ENCODE measurements at places on chromosomes 1 and 21. TPM values are rescaled to one million over a fixed set of nuclear protein-coding genes. Genes with fewer than 3 reads are reported as not detected.

BRDT gene
- total RNA-seq: not detected

UBXN10 gene
- not detected for total RNA-seq

ROR1 gene
- 2.7 TPM for total RNA-seq

INKA2 gene
- total RNA-seq: 4.0 TPM

SPRR5 gene
- not detected for total RNA-seq

PLA2G2C gene
- total RNA-seq: not detected

MCL1 gene
- total RNA-seq: 146 TPM

CFAP45 gene
- 0.59 TPM for total RNA-seq

NHLH1 gene
- 0.12 TPM for total RNA-seq

EPHA2 gene
- total RNA-seq: 164 TPM

NUCKS1 gene
- total RNA-seq: 237 TPM

TMEM200B gene
- total RNA-seq: 11.3 TPM

SHE gene
- not detected for total RNA-seq

C1orf52 gene
- total RNA-seq: 23.3 TPM
